ENCODE measurements at places on chromosomes 5 and 9.
A peak's percentile ranks its signal among the peaks of the same experiment; 100 is the strongest.

DNA sequence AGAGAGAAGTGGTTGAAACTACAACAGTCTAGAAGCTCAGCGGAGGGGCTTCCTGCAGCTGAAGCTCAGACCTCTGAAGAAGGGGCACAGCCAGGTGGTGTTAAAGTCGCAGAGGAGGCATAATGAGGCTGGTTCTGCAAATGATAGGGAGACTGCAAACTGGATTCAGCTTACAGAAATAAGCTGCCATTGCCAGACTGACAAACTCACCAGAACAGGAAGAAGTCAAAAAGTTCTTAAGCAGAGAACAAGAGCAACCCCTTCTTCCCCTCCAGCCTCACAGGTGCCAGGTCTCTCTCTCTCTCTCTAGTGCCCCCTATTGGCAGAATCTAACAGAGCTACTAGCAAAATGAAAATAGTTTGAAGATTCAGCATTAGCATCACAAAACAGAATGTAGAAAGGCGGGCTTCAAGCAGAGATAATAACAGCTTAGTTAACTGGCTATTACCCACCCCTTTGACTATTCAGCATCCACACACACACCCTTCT, 76.7 kb downstream of the GRAMD2B start:
- peak; percentile 61 for DNase-seq

- no peak for DNase-seq
Observed at GRCh38 chr5:170126626-170127025, 20.9 kb downstream of the FOXI1 start.

DNA sequence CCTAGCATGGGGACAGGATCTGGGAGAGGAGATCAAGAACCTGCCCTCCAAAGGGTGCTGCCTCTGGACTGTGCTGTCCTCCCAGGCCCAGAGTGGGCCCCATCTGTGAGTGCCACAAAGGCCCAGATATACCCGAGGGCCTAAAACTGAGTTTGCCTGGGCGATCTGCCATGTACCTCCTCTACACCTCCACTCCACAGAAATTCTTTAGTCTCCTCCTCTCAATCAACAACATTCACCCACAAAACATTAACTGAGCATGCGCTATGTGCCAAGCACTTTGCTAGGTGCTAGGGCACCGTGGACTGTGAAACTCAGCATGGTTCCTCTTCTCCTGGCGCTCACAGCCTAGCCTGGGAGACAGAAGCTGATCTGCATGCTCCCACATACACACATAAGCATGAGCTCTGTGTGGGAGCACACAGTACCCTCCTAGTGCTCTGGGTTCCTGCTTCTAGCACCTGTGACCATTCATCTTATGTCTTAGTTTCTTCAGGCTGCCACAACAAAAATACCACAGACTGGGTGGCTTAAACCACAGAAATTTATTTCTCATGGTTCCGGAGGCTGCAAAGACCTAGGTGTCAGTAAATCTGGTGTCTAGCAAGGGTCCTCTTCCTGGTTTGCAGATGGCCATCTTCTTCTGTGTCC, 82.0 kb upstream of the FSTL4 start:
- no peak for DNase-seq

- no peak for DNase-seq
Observed at GRCh38 chr5:34743878-34744277, 87.8 kb downstream of the RAI14 start.

- DNase-seq: no peak
Observed at GRCh38 chr5:89060768-89061167, 177.8 kb upstream of the MEF2C start.

DNA sequence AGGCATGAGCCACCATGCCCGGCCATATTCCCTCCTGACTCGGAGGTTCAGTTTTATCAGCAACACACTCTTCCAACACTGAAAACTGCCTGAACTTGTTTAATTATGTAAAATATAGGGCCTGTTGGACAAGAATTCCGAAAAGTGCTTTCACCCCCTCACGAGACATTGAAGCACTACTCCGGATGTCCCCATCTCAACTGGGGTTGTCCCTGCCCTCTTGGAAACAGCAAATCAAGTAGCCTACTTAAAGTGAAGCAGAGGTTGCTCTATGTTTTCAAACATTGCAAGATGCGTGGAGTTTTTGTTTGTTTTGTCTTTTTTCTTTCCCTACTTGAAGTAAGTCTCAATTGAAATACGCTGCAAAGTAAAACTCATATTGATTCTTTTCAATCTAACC, 7.6 kb downstream of the PTGER4 start:
- no peak for DNase-seq

GRCh38 chr9:123655681-123656423, 274.1 kb downstream of the DENND1A start:
- DNase-seq: no peak
